Activated naive CD4-positive, alpha-beta T cell treated with anti-CD3 and anti-CD28 coated beads for 36 hours (primary cell): ENCODE measurements at places on chromosomes 12 and 14. TPM values are rescaled to one million over a fixed set of nuclear protein-coding genes. Genes with fewer than 3 reads are reported as not detected.
A peak's percentile ranks its signal among the peaks of the same experiment; 100 is the strongest.

The CLEC14A gene
- total RNA-seq, result not detected

The EPS8 gene
- 3.2 TPM for total RNA-seq

The SYCP3 gene
- total RNA-seq, result not detected

The HHIPL1 gene
- total RNA-seq, result 0.15 TPM

The NPAS3 gene
- not detected for total RNA-seq

The TBX3 gene
- total RNA-seq, result not detected

DNA sequence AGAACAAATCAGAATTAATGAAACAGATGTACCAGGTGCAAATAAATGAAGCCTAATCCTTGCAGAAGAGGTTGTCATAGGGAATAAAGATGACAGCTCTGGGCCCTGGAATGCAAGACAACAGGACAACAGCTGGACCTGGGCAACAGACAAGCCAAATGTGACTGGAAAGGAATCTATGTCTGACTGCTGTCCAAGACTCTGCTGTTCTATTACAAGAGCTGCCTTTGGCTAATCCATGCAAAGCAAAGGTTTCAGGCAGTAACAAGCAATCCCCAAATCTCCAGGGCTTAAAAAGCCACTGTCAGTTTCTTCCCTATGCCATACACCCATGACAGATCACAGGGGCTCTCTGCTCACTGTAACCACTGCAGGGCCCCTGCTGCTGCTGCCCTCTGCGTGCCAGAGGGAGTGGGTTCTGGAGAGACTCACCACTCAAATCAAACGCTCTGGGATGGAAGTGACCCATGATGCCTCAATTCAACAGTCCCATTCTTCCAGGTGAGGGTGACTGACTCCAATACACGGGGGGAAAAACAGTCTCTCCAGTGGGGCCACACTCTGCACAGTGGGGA lies 218.9 kb upstream of the SFSWAP start:
- peaks cover 3% of the 10 kb centered on the region for H3K4me1 ChIP-seq
- H3K36me3 ChIP-seq, result no peaks in the 10 kb centered on the region
- no peak for DNase-seq

DNA sequence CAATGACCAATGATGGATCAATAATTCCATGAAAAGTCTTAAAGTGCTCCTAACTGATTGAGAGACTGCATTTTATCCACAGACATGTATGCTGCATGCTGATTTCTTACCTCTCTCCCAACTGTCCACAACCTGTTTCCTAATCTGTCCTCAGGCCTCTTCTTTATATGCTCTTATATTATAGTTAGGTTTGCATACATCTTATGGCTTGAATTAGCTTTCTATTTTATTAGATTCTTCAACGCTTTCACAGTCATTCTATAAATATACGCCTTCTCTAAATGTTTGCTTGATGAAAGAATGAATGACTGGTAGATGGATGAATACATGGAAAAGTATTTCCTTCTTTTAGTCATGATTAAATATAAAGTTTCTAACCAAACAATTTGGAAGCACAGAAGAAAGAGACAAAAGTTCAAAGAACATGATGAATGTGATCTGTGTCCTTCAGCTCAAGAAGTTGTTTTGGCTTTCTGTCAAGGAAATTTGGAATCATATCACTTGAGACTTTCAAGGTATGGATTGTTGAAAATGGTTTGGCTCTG lies 91.8 kb upstream of the NPAS3 start:
- H3K4me3 ChIP-seq, result no peak overlapping the region
- peaks cover 4% of the 10 kb centered on the region for H3K27me3 ChIP-seq
- no peaks in the 10 kb centered on the region for H3K36me3 ChIP-seq
- no peaks in the 10 kb centered on the region for H3K4me1 ChIP-seq
- no peak overlapping the region for H3K27ac ChIP-seq

- H3K4me1 ChIP-seq, result peaks cover 5% of the 10 kb centered on the region
- peaks cover 11% of the 10 kb centered on the region for H3K27me3 ChIP-seq
- H3K4me3 ChIP-seq, result peak overlapping the region; percentile 56
- H3K36me3 ChIP-seq, result no peaks in the 10 kb centered on the region
These were observed 448 bp downstream of the TSPAN9 start for GRCh38 chr12:3077572-3078081.

DNA sequence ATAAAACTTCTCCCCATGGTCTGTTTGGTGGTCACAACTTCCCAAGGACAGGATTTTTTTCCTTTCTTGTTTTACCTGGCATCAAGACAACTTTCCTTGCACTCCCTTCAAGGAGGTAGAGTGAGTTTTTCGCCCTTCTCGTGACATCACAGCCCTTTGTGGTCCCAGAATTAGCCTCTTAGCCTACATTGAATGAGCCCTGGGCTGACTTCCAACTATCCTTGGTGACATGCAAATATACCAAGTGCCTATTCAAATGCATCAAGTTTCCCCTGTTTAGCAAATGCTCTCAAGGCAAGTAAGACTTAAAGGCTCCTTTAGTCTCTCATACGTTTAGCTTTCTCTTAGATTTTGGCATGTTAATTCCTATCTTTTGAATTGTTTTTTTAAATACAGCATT lies 36.6 kb downstream of the TC2N start:
- H3K27me3 ChIP-seq, result no peaks in the 10 kb centered on the region
- no peak overlapping the region for H3K27ac ChIP-seq
- DNase-seq, result peak; percentile 45
- H3K4me3 ChIP-seq, result no peak overlapping the region
- peaks cover 1% of the 10 kb centered on the region for H3K36me3 ChIP-seq
- H3K4me1 ChIP-seq, result peaks cover 66% of the 10 kb centered on the region

GRCh38 chr12:109538191-109538863 lies 35.0 kb downstream of the MMAB start:
- no peak for DNase-seq
- H3K4me3 ChIP-seq, result no peak overlapping the region
- H3K27ac ChIP-seq, result no peak overlapping the region
- H3K36me3 ChIP-seq, result peaks cover 1% of the 10 kb centered on the region
- H3K4me1 ChIP-seq, result no peaks in the 10 kb centered on the region

GRCh38 chr14:33682760-33683159 lies 268.1 kb downstream of the EGLN3 start:
- H3K27me3 ChIP-seq, result no peaks in the 10 kb centered on the region
- no peak overlapping the region for H3K27ac ChIP-seq
- no peak overlapping the region for H3K4me3 ChIP-seq
- H3K4me1 ChIP-seq, result no peaks in the 10 kb centered on the region
- H3K36me3 ChIP-seq, result no peaks in the 10 kb centered on the region

GRCh38 chr12:473863-474577 lies 14.3 kb downstream of the B4GALNT3 start:
- no peaks in the 10 kb centered on the region for H3K36me3 ChIP-seq
- no peak overlapping the region for H3K27ac ChIP-seq
- no peak overlapping the region for H3K4me3 ChIP-seq
- peaks cover 2% of the 10 kb centered on the region for H3K27me3 ChIP-seq
- no peak for DNase-seq

- no peak for DNase-seq
- no peaks in the 10 kb centered on the region for H3K4me1 ChIP-seq
- no peak overlapping the region for H3K4me3 ChIP-seq
- H3K27me3 ChIP-seq, result no peaks in the 10 kb centered on the region
- H3K36me3 ChIP-seq, result peaks cover 12% of the 10 kb centered on the region
These were observed 48.6 kb upstream of the STAC3 start for GRCh38 chr12:57299514-57300016.

DNA sequence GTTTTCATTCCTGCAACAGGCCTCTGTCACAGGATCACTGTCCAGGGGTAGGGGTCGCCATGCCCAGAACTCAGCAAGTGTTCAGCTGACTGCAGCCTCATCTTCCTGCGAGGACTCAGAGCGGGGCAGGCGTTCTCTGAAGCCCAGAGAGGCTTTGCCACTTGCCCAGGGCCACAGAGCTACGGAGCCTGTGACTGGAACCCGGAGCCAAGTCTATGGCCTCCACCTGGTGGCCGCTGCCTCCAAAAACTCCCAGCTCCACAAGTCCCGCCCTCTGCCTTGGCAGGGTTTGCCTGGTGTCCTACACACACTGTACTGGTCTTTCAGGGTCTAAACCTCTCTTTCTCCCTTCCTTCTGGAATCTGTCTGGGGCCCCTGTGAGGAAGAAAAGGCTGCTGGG lies 8.7 kb upstream of the PPP1R13B start:
- no peak overlapping the region for H3K4me3 ChIP-seq
- no peak for DNase-seq
- no peaks in the 10 kb centered on the region for H3K36me3 ChIP-seq
- H3K27me3 ChIP-seq, result no peaks in the 10 kb centered on the region

- H3K36me3 ChIP-seq, result no peaks in the 10 kb centered on the region
- H3K27me3 ChIP-seq, result peaks cover 32% of the 10 kb centered on the region
- no peak overlapping the region for H3K4me3 ChIP-seq
- DNase-seq, result no peak
These were observed 3.5 kb downstream of the PPM1H start for GRCh38 chr12:62931477-62931876.

- H3K4me3 ChIP-seq, result peak overlapping the region; percentile 27
- no peaks in the 10 kb centered on the region for H3K36me3 ChIP-seq
- H3K27me3 ChIP-seq, result peaks cover 8% of the 10 kb centered on the region
- H3K27ac ChIP-seq, result no peak overlapping the region
- peaks cover 25% of the 10 kb centered on the region for H3K4me1 ChIP-seq
- no peak for DNase-seq
These were observed 101.4 kb upstream of the FKBP4 start for GRCh38 chr12:2693244-2693860.

DNA sequence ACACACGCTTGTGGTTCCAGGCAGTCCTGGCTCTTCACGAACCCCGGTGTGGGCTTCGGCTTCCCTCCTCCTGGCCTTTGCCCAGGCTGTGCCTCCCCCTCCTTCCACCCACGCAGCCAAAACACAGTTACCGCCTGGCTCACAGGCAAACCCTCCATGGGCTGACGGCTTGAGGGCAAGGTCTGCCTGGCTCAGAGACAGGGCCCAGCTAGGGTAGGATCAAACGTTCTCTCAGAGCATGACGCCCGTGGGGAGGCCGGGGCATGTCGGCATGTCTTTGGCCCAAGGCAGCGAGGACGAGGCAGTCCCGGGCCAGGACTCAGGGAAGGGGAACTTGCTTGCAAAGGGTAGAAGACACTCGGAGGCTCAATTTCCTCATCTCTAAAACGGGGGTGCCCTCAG lies 2.1 kb downstream of the SLC25A47 start:
- no peaks in the 10 kb centered on the region for H3K27me3 ChIP-seq
- H3K4me1 ChIP-seq, result no peaks in the 10 kb centered on the region
- no peak overlapping the region for H3K4me3 ChIP-seq
- DNase-seq, result no peak

DNA sequence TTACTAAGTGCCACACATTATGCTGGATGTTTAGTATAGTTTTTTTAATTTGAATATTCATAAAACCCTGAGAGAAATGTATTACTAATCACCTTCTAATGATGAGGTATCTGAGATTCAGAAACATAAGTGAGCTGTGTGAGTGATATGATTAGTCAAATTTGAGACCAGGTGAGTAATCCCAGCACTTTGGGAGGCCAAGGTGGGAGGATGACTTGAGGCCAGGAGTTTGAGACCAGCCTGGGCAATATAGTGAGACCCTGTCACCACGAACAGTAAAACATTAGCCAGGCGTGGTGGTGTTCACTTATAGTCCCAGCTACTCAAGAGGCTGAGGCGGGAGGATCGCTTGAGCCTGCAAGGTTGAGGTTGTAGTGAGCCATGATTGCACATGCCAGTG lies 438.4 kb downstream of the RAD51B start:
- DNase-seq, result no peak
- no peak overlapping the region for H3K4me3 ChIP-seq
- no peak overlapping the region for H3K27ac ChIP-seq
- peaks cover 67% of the 10 kb centered on the region for H3K4me1 ChIP-seq
- no peaks in the 10 kb centered on the region for H3K36me3 ChIP-seq

GRCh38 chr14:96383445-96383844 lies 8.5 kb upstream of the AK7 start:
- H3K4me1 ChIP-seq, result no peaks in the 10 kb centered on the region
- no peak for DNase-seq
- no peaks in the 10 kb centered on the region for H3K27me3 ChIP-seq
- peaks cover 9% of the 10 kb centered on the region for H3K36me3 ChIP-seq
- H3K27ac ChIP-seq, result no peak overlapping the region
